ENCODE measurements at places on chromosomes 12 and 14.

DNA sequence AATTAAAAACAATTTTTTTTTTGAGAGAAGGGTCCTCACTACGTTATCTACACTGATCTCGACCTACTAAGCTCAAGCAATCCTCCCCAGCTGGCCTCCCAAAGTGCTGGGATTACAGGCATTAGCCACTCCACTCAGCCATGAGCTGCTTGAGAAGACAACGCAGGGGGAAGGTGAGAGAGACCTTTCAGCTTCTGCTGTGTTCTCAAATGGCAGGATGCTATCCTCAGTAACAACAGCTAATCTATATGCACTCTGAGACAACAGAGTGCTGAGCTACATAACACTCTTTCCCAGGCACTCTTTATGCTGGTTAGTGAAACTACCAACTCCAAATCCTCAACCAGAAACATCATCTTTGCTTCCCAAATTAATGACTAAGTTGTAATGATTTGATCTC lies 526.1 kb downstream of the CCER1 start:
- DNase-seq: no peak

DNA sequence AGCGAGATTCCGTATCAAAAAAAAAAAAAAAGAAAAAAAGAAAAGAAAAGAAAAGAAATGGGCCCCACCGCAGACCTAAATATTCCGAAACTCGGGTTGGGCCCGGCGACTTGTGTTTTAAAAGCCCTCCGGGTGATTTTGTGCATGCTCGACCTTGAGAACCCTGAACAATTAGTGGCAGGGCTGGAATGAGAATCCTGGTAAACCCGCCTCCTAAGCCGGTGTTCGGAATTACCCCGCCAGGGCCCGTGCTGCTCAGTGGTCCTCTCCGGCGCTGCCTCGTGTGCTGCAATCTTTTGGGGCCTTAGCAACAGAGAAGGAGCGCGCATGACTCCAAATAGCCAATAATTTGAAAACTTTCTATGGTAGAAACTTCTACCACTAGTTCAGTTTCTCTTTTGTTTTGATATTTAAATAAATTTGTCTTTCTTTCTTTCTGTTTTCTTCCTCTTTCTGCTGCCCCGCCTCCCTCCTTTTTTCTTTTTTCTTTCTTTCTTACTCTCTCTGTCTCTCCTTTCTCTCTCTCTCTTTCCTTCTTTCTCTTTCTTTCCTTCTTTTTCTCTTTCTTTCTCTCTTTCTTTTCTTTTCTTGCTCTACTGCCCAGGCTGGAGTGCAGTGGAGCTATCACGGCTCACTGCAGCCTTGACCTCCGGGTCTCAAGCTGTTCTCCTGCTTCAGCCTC lies 1.5 kb upstream of the GALNT6 start:
- DNase-seq: no peak

- no peak for DNase-seq
These were observed 52.5 kb downstream of the SSPN start for GRCh38 chr12:26247873-26248272.

DNA sequence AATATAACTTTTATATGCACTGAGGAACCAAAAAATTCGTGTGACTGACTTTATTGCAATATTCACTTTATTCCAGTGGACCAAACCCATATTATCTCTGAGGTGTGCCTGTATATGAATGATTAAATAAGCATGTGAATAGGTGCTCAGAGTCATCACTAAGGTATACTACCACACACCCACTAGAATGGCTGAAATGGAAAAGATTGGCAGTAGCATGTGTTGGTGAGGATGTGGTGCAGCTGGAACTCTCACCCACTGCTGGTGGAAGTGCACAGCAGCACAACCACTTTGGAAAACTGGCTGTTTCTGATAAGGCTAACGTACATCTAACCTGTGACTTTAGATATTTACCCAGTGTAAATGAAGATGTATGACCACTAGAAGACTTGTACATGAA lies 36.8 kb downstream of the GOLGA5 start:
- DNase-seq: no peak

- DNase-seq: peak; percentile 86
These were observed 23.1 kb downstream of the LLPH start for GRCh38 chr12:66107451-66107915.

- DNase-seq: no peak
These were observed 293.7 kb downstream of the BTG1 start for GRCh38 chr12:91851741-91852477.

DNA sequence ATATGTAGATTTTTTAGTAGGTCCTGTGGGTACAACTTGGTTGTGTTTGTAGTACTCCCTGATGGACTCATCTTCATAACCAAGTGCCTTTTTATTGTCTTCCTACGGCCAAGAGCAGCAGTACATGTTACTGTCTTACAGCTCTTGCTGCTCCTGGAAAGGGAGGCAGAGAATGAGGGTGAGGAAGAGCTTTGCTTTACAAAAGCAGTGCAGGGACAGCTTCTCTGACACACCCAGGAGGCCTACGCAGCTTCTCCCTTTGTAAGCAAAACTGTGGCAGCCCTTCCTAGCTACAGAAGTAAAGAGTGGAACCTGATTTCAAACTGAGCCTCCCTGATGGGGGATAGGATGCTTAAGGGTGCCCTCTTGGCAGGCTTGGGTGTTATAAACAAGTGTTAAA lies 18.6 kb downstream of the MYRFL start:
- DNase-seq: no peak

DNA sequence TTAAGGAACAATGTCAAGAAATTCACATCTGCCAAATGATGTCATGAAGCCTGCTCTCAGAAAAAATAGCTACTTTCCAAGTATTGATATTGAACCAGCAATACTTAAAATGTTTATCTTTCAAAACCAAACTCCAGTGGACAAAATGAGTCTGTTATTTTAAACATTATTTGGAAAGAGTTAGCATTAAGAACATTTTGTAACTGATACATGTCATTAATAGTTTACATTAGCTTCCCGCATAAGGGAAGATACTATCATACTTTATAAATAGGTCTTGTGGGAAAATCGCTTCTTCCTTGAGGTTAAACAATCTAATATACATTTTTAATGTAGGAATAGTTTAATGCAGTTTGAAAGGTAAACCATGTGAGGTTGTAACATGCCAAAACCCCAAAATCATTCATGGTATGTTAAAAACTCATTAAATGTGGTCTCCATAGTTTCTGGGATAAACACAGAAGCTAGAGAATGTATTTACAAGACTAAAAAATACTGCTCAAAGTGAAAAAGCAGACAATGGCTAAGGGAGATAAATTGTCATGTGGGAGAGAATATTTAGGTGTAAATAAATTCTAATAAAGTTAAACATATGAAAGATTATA lies 73.4 kb upstream of the ATP2B1 start:
- DNase-seq: no peak

GRCh38 chr12:54009171-54010052 lies 627 bp downstream of the HOXC8 start:
- DNase-seq: no peak

DNA sequence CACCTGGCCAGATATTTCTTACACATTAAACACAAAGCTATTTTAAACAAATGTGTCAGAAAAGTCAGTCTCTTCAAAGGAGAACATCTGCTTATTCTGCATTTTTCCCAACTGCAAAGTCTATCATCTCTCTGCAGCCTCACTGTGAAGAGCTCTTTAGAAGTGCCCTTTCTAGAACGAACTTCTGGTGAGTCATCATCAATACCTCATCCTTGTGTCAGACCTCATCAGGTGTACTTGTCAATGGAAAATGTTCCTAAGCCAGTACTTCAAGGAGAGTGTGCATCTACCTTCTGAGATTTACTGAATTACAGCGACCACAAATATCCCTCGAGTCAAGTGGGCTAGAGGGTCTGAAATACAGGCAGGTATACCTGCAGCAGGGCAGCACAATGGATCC lies 457.3 kb downstream of the LRIG3 start:
- no peak for DNase-seq

GRCh38 chr14:92400579-92401444 lies 77.8 kb downstream of the SLC24A4 start:
- no peak for DNase-seq

DNA sequence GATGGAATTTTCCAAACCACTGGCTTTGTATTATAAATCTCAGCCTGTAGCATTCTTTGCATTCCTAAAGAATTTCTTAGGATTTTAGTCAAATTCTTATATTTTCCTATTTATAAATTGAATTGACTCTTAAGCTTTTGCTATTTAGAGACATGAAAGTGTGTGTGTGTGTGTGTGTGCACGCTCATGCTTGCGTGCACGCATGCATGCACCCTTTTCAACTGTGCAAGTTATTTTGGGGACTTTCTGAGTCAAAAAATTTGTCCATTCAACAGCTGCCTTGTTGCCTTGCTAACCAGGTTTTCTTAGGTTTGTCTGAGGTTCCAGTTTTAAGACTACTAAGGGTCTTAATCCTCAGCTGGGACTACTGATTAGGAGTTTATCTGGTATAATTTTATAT lies 42.6 kb downstream of the GPATCH2L start:
- DNase-seq: no peak

DNA sequence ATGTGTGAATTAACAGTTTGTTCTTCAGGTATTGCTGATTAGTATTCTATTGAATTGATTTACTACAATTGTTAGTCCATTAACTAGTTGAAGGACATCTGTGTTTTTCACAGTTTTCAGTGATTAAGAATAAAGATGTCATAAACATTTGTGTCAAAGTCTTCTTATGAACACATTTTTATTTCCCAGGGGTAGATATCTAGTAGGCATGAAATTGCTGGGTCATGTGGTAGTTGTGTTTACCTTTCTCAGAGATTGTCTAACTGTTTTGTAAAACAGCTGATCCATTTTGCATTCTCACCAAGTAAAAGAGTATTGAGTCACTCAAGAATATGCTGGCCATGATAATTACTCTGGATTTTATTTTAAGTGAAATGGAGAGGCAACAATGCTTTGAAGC lies 1145.3 kb downstream of the FSCB start:
- DNase-seq: no peak

GRCh38 chr12:26666286-26666685 lies 166.7 kb downstream of the ITPR2 start:
- no peak for DNase-seq

DNA sequence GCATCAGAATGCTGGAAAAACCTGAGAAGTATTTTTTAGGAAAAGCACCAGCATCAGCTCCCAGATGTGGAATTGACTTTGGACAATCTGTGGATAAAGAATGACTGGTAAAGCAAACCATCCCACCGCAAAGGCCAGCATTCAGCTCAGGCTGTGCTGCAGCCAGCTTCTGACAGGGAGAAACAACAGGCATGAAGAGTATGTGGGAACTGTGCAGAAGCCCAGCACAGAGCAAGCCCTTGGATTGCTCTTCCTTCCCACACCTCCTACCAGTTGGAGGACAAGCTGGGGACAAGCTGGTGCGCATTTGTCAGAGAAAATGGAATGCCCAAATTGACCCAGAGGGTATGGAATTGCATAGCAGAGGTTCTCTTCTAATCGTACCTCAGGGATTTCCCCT lies 228.1 kb downstream of the ANO2 start:
- DNase-seq: no peak

DNA sequence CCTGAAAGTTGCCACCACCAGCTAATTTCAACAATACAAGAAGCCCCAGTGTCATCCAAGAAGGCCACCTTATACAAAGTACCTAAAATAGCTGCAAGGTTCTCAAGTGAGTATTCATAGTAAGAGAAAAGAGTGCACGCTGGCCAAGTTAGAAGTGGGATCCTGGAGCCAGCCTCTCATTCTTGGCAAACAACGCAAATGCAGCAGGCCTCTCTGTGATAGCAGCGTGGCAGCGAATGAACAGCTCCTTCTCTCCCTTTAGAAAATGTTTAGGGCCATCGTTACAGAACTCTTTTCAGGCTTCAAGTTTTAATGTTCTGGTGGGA lies 78.0 kb upstream of the IFNG-AS1 start:
- DNase-seq: no peak

- no peak for DNase-seq
These were observed 106.6 kb downstream of the BRMS1L start for GRCh38 chr14:35932659-35933159.

DNA sequence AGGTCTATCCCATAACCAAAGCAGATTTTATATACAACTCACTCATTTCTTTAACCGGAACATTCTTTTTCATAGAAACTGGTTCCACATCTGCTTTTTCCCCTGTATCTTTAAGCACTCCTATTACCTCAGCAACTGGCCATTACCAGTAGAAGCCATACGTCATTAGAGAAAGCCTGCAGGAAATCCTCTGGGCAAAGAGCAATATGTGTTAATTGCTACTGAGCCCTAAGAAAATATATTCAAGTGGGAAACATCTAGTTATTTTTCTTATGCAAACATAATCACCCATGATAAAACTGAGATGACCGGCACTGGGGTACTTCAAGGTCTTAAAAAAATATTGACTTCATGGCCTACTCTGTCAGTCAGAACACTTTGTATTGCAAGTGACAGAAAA lies 28.2 kb upstream of the CPSF6 start:
- DNase-seq: no peak

DNA sequence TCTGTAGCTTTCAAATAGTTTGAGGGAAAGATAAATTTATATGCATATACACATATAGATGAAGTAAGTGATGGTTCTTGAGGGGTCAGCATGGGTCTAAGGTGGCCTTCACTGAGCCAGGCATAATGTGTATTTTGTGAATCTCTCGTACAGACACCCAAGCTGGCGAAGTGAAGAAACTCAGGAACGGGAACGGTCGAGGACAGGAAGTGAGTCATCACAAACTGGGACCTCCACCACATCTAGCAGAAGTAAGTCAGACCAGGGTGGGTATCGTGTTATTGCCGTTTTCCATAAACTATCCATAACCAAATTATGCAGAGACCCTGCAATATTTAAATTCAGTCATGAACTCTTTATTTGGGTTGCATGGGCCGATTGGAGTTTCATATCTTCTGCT lies 15.4 kb upstream of the TNS2 start:
- no peak for DNase-seq

- no peak for DNase-seq
These were observed 20.2 kb upstream of the VASH1 start for GRCh38 chr14:76741074-76741473.

DNA sequence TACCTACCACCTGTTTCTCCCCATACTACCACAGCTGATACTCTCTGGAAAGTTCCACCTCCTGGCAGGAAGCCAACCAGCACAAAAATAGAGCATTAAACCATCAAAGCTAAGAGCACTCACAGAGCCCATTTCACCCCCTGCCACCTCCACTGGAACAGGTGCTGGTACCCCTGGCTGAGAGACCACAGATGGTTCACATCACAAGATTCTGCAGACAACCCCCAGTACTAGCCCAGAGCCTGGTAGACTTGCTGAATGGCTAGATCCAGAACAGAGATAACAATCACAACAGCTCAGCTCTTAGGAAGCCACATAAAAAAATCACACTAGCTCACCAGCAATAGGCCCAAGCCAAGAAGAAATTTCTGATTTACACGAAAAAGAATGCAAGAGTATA lies 855.2 kb downstream of the FSCB start:
- no peak for DNase-seq

DNA sequence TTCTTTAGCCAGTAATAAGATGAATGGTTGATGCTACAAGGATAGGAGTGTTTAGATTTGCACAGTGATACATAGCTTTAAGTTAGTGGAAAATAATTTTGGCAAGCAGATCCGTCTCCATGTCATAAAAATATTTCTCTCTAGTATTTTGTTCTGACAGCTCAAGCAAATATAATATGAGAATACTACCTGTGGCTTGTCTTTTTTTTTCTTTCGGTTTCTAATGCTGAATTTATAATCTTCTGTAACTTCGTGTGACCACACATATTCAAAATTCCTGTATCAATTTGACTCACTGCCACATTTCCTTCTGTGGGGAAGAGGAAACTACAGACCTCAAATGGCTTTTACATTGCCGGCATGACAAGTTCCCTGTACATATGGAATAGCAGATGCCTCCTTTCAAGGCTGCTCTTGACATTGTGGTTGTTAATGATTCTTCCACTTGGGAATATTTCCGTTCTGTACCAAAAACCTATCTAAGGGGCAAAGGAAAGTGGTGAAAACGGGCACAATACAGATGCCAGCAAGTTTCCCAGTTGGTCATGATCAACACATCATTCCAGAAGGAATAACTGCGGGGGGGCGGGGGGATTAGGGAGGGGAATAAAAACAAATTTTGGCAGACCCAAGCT lies 103.6 kb upstream of the CCDC91 start:
- no peak for DNase-seq
